T-helper 1 cell (primary cell): ENCODE measurements at places on chromosomes 6 and 20.

DNA sequence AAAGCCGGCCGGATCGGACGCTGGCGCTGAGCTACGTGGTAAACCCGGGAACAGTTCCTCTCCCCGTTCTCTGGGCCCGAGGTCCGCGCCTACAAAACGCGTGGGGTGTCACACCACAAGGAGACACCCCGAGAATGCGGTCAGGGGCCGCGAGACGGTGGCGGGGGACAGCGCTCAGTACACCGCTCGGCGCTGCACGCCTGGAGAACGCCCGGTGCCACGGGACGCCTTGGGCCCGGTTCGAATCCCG is 670 bp downstream of the NCOA5 start:
- DNase-seq: no peak

DNA sequence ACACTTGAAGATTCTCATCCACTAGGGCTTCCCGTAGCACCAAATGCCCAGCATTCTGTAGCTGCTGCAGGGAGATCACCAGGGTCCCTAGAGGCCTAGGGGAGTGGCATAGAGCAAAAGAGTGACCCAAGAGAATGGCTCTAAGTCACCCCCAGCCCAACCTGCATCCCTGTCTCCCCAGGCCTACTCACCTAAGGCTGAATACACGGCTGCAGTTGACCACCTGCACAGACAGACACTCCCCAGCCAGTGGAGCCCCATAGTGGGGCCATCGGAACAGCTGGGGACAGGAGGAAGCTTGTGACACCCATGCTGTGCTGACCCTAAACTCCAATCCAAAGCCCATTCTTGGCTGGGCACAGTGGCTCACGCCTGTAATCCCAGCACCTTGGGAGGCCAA is 9.5 kb upstream of the SPAG4 start:
- DNase-seq: no peak

DNA sequence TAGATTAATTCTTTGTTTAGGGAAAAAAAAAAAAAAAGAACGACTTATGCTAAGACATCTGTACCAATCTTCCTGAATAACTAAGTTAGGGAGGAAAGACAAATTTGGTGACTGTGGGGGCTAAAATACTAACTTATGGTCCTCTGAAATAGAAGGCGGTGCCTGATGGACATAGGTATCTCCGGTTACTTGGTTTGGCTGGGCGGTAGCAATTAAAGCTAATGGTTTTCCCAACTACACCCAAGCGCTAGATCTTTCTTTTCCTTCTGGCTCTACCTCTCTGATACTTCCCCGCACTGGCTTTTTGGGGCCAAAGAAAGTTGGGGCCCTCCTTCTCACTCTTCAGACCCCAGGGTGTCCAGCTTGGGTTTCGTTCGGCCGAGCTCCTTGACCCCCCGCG is 1.0 kb upstream of the RBM24 start:
- DNase-seq: no peak

DNA sequence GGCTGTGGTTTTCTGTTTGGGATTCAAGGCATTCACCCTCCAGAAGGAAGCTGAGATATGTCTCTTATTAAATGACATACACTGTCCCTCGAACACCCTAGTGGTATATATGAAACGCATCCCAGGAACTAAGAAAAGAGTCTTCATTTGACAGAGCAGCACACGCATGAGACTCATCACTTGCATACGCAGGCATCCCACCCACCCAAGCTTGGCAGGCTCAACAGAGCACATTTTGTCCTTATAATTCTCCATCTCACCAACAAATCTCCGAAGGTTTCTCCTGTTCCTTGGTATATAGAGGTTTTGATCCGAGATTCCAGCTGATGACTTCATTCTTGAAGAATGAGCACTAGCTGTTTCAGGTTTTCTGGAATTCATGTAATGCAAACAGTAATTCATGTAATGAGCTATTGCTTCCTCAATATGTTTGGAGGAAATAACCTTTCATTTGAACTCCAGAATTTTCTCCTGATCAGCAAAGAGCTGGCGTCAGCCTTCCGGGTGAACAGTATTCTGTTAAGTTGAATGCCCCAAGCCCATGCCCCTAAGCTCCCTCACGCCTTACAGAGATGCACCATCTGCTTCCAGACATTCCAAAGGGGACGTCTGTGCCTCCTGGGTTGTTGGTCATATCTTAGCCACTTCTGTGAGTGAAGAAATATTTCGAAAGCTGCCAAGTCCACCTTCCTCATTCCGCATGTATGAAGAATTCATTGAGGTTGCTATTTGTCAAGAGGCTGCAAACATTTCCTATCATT is 66.0 kb upstream of the CDH4 start:
- no peak for DNase-seq
